ENCODE measurements at places on chromosomes 1 and 21. TPM values are rescaled to one million over a fixed set of nuclear protein-coding genes. Genes with fewer than 3 reads are reported as not detected.
A peak's percentile ranks its signal among the peaks of the same experiment; 100 is the strongest.

DNA sequence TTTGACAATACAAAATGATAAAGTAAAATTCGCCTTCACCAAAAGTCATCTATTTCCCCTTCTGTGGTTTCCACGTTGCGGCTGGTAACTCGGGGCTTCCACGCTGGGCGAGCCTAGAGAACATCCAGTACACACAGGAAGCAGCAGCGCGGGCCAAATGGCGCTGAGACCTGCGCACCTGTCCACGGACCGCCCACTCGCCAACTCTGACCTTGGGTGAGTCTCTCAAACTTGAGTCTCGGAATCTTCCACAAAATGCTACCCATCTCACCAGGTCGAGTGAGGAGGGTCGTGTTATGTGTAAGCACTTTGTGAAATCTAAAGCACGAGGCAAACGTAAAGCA lies 820 bp upstream of the TTF2 start:
- peak; percentile 29 for DNase-seq
- H3K27ac ChIP-seq: no peak overlapping the region
- H3K4me1 ChIP-seq: peaks cover 18% of the 10 kb centered on the region
- H3K36me3 ChIP-seq: peaks cover 20% of the 10 kb centered on the region

DNA sequence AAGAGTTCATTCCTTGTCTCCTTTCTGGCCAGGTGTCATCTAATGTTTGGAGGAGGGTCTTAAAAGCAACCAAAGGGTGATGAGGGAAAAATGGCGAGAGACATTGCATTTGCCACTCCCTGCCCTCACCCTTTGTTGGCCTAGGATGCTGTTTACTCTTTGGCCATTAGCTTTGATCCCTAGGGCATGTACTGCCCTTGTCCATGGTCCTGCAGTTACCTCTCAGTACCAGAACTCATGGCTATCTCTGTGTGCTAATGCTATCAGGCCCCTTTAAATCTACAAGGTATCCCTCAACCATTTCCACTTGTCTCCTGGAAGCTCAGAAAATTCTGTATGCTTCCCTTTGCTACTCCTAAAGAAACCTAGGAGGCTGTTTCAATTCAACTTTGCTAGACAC lies 424.8 kb upstream of the PLXNA2 start:
- no peak overlapping the region for H3K4me3 ChIP-seq
- H3K4me1 ChIP-seq: no peaks in the 10 kb centered on the region
- no peaks in the 10 kb centered on the region for H3K36me3 ChIP-seq
- DNase-seq: peak; percentile 16
- no peaks in the 10 kb centered on the region for H3K27me3 ChIP-seq

GRCh38 chr21:28522014-28522799 lies 470.5 kb downstream of the LTN1 start:
- no peak for DNase-seq
- no peak overlapping the region for H3K27ac ChIP-seq
- H3K36me3 ChIP-seq: no peaks in the 10 kb centered on the region
- H3K27me3 ChIP-seq: no peaks in the 10 kb centered on the region
- H3K4me1 ChIP-seq: peaks cover 15% of the 10 kb centered on the region

GRCh38 chr1:54172614-54173599 lies 20.1 kb upstream of the CDCP2 start:
- H3K27ac ChIP-seq: peak overlapping the region; percentile 28
- no peaks in the 10 kb centered on the region for H3K36me3 ChIP-seq
- no peak overlapping the region for H3K4me3 ChIP-seq
- H3K27me3 ChIP-seq: no peaks in the 10 kb centered on the region
- DNase-seq: no peak

Gene ZYG11A
- 7.3 TPM for total RNA-seq

Gene OR2L13
- total RNA-seq: not detected

Gene SOAT1
- total RNA-seq: 3.0 TPM

Gene PROX1
- total RNA-seq: 3.8 TPM

DNA sequence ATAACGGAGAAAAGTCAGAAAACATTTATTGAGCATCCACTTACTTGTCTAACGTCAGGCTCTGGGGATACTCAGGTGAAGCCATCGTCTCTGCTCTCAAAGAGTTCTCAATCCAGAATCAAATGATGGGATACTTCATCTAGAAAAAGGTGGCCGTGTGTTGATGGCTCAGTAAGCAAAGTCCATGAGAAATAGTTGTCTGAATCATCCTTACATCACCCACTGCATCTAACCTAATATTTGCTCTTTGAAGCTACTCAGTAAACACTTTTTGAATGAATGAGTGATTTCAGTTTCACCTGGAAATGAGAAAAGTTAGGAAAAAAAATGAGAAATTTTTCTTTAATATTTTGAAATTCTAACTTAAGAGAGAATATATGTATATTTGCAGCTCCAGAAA lies 155.3 kb upstream of the PKN2 start:
- H3K4me1 ChIP-seq: peaks cover 6% of the 10 kb centered on the region
- no peaks in the 10 kb centered on the region for H3K36me3 ChIP-seq
- no peak overlapping the region for H3K4me3 ChIP-seq
- no peak for DNase-seq
- H3K27ac ChIP-seq: no peak overlapping the region
- no peaks in the 10 kb centered on the region for H3K27me3 ChIP-seq
